MCF 10A (cell line): ENCODE measurements at places on chromosomes 4 and X. TPM values are rescaled to one million over a fixed set of nuclear protein-coding genes. Genes with fewer than 3 reads are reported as not detected.

Gene PAGE2B
- not detected in 2 replicates for total RNA-seq

Gene XKRX
- 0.17 and 0.26 TPM in 2 replicates for total RNA-seq

Gene PROM1
- total RNA-seq, result not detected in 2 replicates

- H3K27me3 ChIP-seq, result peaks cover 20% of the 10 kb centered on the region
- H3K36me3 ChIP-seq, result no peaks in the 10 kb centered on the region
- no peak overlapping the region for H3K27ac ChIP-seq
- DNase-seq, result no peak
- H3K4me1 ChIP-seq, result no peaks in the 10 kb centered on the region
These were observed 43.7 kb downstream of the PSAPL1 start for GRCh38 chr4:7390906-7391636.

- H3K4me1 ChIP-seq, result no peaks in the 10 kb centered on the region
- H3K27ac ChIP-seq, result no peak overlapping the region
- H3K27me3 ChIP-seq, result no peaks in the 10 kb centered on the region
These were observed 11.6 kb upstream of the MAD2L1 start for GRCh38 chr4:120078216-120078615.
